Transverse colon (tissue), 4 donors: ENCODE measurements at places on chromosomes 7 and 10. TPM values are rescaled to one million over a fixed set of nuclear protein-coding genes. Genes with fewer than 3 reads are reported as not detected.

GRCh38 chr10:32948451-32948850, 9.6 kb downstream of the ITGB1 start:
- H3K36me3 ChIP-seq: no peaks in the 10 kb centered on the region
- no peak overlapping the region for H3K27ac ChIP-seq
- DNase-seq: no peak
- no peak overlapping the region for H3K4me3 ChIP-seq
- H3K4me1 ChIP-seq: peaks cover 57% of the 10 kb centered on the region

DNA sequence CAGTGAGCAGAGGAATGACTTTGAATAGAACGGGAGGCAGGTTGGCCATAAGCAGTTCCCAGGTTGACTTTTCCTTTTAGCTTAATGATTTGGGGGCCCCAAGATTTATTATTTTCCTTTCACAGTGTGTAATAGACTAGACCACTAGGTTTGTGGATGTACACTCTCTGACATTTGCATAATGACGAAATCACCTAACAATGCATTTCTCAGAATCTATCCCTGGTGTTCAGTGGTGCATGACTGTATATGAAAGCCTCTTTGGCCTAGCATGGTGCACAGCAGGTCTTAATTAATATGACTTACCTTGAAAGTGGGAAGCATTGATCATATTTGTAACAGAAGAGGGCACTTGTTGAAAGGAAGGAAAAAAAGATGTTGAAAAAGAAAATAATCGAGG, 761.9 kb downstream of the TYW1 start:
- H3K4me3 ChIP-seq: no peak overlapping the region
- H3K36me3 ChIP-seq: no peaks in the 10 kb centered on the region
- no peaks in the 10 kb centered on the region for H3K27me3 ChIP-seq
- no peak overlapping the region for H3K27ac ChIP-seq
- no peaks in the 10 kb centered on the region for H3K4me1 ChIP-seq

GRCh38 chr10:1242975-1243374, 186.8 kb downstream of the WDR37 start:
- no peak overlapping the region for H3K27ac ChIP-seq
- H3K4me1 ChIP-seq: no peaks in the 10 kb centered on the region
- H3K27me3 ChIP-seq: peaks cover 16% of the 10 kb centered on the region
- DNase-seq: no peak

- H3K4me3 ChIP-seq: no peak overlapping the region
- no peaks in the 10 kb centered on the region for H3K27me3 ChIP-seq
- no peaks in the 10 kb centered on the region for H3K4me1 ChIP-seq
- H3K36me3 ChIP-seq: no peaks in the 10 kb centered on the region
- no peak overlapping the region for H3K27ac ChIP-seq
- no peak for DNase-seq
Measured at GRCh38 chr10:81303656-81304055, 571.3 kb upstream of the NRG3 start.

Gene LIPN
- not detected for total RNA-seq

Gene OIT3
- 0.16 TPM for total RNA-seq

DNA sequence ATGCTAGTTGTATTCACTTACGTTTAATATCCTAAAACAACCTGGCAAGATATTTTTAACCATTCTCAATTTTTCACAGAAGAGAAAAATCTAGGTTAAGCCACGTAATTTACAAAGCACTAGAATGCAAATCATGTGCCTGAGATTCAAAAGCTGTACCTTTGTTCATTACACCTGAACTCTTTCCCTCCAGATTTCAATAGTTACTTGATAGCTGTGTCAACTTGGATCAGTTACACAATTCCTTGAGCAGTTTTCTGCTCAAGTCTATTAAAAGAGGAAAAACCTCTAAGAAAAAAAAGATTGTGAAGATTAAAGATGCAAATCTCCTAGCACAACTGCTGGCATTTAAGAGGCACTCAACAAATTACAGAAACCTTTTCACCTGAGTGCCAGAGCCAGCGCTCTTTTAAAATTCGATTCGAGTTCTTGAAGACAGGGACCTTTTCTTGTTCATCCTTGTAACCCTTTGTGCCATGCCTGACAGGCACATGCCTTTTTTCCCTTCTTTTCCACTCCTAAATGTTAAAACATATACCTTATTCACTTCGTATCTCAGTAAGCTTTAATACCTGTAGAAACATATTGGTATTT, 886 bp downstream of the NSUN6 start:
- no peaks in the 10 kb centered on the region for H3K36me3 ChIP-seq
- no peak for DNase-seq
- no peak overlapping the region for H3K27ac ChIP-seq
- peak overlapping the region; percentile 57 for H3K4me3 ChIP-seq
- H3K27me3 ChIP-seq: no peaks in the 10 kb centered on the region

- no peaks in the 10 kb centered on the region for H3K27me3 ChIP-seq
- no peak overlapping the region for H3K4me3 ChIP-seq
- no peaks in the 10 kb centered on the region for H3K4me1 ChIP-seq
- no peak for DNase-seq
- no peak overlapping the region for H3K27ac ChIP-seq
- H3K36me3 ChIP-seq: no peaks in the 10 kb centered on the region
Measured at GRCh38 chr7:46080595-46081159, 159.6 kb upstream of the IGFBP3 start.
